ENCODE measurements at places on chromosomes 7 and 10. TPM values are rescaled to one million over a fixed set of nuclear protein-coding genes. Genes with fewer than 3 reads are reported as not detected.

DNA sequence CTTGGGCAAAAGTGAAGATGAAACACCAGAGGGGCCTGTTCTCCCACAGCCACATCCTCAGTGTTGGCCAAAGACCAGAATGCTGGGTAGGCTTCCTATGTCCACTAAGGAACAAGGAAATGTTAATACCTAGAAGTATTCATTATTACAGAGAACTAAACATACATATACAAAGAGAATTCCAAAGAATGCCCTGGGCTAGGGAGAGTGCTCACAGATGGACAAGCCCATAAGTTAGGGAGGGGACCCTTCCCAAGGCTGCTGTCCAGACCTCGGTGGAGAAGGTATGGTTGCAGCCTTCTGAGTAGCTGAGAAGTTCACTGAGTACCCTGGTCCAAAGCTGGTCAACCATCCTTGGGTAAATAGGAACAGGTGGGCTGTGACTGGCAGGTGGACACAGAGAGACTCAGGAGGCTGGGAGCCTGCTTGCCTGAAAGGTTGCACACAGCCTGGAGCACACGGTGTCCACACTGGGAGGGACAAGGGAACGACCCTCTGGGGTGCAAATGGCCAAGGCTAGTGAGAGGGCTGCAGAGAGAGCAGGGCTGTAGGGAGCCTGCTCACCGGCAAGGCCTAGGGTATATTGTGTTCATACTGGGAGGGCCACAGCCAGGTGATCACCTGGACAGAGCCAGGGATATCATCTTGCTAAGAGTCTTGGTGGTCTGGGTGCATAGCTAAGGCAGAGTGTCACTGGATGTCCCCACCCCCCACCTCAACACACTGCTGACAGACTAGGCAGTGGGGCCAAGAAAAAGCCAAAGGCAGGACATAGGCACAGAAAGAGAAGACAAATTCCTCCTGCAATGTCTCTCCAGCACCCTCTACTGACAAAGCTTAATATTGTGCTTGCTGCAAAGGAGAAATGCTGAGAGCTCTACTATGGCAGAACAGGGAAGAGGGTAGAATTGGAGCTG lies 40.3 kb downstream of the CPVL start:
- no peak for DNase-seq

- DNase-seq = no peak
Observed at GRCh38 chr7:135683609-135684008, 21.3 kb downstream of the STMP1 start.

GIMAP5 gene
- total RNA-seq = 4.9 TPM

DNA sequence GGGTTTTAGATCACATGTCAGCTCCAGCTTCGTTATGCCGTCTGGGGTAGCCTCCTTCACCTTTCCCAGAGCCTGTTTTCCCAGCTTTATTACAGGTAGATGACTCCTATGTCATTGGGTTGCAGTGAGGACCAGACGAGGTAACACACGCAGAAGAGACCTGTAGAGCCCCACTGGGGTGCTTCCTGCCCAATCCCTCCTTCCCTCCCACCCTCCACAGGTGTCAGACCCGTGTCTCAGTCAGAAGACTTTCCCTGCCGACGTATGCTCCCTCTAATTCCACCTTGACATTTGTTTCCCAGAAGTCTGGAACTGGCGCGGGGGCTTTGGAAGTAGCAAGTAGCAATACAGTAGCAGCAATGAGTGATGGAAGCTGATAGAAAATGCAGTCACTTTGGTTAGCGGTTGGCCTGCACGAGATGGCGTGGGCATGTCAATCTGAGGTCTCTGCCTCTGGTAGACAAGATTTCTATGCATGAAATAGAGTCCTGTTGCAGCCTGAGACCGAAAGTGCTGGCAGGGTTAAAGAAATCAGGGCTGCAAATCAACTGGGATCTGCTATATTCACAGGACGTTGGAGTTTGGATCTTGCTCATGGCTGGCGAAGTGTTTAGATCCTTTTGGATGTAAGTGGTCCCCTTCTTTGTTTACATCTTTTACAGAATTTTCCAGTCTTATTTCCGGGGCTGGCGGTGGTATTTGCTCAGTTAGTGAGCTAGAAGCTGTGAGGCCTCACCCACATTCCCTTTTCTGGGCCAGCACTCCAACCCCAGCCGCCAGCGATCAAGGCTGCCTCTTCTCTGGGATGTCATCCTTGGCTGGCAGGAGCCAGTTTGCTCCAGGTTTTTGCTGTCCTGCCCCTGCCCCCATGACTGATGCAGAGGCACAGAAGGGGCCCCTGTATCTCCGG lies 78.3 kb upstream of the KMT2C start:
- no peak for DNase-seq
